ENCODE measurements at places on chromosomes 12 and 14.

GRCh38 chr12:1633459-1633858 is 4.4 kb downstream of the WNT5B start:
- DNase-seq, result no peak

DNA sequence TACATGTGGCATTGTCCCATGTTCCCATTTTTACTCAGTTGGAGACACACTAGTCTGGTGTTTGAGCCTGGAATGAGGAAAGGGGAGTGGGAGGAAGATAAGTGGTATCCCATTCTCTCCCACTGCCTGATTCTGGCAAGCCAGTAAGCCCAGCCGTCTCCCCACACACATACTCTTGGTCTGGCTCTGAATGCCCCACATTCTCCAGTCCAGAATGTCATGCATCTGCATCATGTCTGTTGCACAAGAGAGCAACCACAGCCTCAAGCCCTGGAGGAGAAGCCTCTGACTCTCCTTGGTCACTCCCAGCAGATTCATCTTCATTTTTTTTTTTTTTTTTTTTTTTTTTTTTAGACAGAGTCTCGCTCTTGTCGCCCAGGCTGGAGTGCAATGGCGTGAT is 48.0 kb downstream of the DRAM1 start:
- DNase-seq, result no peak

DNA sequence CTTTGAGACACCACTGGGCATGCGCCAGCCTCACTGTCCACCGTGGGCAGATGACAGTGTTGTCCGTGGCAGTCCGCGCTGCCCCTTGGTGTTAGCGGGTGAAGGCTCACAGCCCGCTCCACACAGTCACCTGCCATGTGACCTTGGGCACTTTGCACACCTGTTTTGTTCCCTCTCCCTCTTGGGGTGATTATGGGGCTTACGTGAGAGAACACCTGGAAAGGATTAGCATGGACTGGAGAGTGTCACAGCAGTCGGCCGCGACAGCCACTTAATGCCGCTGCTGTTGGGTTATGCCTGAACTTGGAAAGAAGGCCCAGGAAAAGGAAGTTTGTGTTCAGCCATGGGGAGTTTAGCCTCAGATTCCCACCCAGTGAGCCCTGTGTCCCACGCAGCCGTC is 94.2 kb downstream of the DDX51 start:
- no peak for DNase-seq

DNA sequence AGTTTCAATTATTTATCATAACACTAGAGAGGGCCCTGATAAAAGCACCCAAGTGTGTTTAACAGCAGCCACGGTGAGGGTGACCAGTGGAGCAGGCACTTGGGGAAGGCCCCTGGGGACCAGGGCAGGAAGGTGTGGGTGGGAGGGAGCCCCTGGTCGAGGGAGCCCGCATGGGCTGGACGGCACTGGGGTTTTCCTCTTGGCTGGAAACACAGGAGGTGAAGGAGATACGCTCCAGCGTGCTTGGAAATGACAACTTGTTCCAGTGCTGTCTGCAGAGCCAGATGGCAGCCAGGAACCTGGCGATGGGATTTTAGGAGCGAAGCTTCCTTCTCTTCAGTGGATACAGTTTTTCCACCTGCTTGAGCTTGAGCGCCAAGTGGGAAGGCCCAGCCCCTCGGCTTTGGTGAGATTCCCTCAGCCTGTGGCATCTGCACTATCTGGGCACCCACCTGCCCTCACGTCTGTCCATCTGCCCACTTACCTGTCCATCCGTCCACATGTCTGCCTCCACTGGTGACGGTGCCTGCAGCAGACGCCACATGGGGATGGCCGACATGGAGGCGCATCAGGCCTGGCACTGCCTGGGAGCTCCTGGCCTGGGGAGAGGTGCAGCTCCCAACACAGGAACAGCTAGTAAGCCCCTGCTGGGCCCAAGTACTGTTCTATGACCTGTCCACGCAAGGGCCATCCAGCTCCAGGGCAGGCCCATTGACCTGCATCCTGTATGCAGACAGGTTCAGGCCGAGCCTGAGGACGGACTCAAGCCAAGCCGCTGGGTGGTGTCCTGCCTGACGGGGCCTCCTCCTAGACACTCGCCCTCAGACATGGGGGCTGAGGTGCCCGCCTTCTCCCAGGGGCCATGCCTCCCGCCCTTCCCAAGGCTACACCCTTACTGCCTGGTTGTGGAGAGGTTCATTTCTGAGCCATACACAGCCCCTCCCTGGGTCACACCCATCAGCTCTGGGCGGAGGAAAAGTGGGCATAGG is 192.2 kb upstream of the C14orf180 start:
- DNase-seq, result no peak

Measured in activated T-cell treated with anti-CD3 and anti-CD28 coated beads for 1 hour (primary cell).